Renal cortex interstitium (tissue), 15 donors: ENCODE measurements at places on chromosomes 13 and 19. TPM values are rescaled to one million over a fixed set of nuclear protein-coding genes. Genes with fewer than 3 reads are reported as not detected.
A peak's percentile ranks its signal among the peaks of the same experiment; 100 is the strongest.

- no peak for DNase-seq
Measured at GRCh38 chr19:39339674-39340073, 2.5 kb upstream of the SAMD4B start.

GRCh38 chr19:55809381-55810058 lies 22.3 kb downstream of the NLRP11 start:
- DNase-seq, result peak; percentile 33

Gene RGS9BP
- 0.29 TPM for polyA plus RNA-seq

Gene TYROBP
- 14.3 TPM for polyA plus RNA-seq

DNA sequence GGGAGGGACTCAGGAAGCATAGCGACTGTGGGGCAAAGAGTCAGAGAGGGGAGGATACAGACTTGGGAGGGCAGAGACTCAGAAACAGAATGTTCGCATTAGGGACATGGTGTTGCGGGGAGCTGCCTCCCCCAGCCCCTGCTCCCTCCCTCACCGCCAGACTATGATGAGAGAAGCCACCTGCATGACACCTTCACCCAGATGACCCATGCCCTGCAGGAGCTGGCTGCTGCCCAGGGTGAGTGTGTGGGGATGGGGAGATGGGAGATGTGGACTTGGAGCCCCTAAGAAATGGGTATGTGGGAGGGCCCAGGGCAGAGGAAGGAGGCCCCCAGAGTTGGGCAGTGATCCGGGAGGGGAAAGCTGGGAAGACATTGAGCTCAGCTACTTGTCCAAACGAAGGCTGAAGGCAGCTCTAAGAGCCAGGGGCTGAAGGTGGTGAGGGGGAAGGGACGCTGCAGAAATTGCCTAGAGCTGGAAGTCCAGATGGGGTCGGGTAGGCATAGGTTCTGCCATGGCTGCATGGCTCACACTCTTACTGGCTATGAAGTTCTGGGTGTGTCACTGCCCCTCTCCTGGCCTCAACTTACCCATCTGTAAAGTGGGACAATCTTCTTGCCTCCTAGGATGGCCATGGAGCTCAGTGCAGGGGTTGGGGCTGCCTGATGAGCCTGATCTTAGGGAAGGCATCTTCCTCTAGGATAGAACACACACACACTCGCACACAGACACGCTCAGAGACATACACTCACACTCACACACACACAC lies 1.4 kb downstream of the SPACA6 start:
- DNase-seq, result no peak
